ENCODE measurements at places on chromosomes 6 and 20.
A peak's percentile ranks its signal among the peaks of the same experiment; 100 is the strongest.

GRCh38 chr6:69007781-69008180 is 372.7 kb downstream of the ADGRB3 start:
- no peak for DNase-seq

DNA sequence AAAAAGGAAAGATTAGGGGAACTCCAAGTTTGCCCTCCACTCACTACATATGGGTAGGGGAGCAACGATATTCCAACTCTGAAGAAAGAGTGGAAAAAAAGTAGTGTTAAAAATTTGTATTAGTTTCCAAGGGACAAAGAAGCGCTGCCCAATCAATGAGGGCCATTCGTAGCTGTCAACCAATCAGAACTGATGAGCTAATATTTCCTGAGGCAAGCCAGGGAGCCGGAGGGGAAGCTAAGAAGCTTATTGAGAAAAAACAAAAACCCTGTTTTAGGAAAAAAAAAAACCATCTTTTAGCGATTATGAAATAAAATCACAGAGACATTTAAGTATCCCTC is 59.5 kb downstream of the TRIM38 start:
- DNase-seq: peak; percentile 92

DNA sequence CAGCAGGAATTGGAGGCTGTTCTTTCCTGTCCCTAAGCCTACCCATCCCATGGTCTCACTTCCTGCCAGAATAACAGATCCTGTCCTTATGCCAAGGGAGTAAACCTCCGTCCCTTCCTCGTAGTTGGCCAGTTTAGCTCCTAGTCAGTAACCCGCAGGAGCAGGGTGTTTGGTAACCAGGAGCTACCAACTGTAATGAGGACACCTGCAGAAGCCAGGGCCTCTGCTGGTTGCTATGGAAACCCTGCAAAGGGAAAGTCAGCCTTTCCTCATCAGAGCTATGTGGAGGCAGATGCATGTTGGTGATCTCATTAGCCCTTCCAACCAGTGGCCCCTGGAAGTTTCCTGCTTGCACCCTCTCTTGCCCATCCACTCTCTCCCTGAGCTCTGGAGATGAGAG is 368.2 kb upstream of the SULF2 start:
- DNase-seq: peak; percentile 16

GRCh38 chr6:139871803-139872510 is 497.5 kb upstream of the CITED2 start:
- DNase-seq: no peak

GRCh38 chr6:9937031-9937763 is 477.7 kb downstream of the TFAP2A start:
- no peak for DNase-seq

DNA sequence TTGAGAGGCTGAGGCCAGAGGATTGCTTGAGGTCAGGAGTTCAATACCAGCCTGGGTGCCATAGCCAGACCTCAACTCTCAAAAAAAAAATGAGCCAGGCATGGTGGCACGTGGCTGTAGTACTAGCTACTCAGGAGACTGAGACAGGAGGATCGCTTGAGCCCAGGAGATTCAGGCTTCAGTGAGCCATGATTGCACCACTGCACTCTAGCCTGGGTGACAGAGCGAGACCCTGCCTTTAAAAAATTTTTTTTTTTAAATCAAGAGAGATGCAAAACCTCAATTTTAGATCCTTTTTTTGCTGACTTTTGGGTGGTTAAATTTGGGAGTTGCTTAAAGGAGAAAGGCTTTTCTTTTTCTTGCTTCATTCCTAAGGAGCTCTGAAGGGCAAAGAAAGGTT is 70.9 kb downstream of the DHX35 start:
- DNase-seq: no peak

DNA sequence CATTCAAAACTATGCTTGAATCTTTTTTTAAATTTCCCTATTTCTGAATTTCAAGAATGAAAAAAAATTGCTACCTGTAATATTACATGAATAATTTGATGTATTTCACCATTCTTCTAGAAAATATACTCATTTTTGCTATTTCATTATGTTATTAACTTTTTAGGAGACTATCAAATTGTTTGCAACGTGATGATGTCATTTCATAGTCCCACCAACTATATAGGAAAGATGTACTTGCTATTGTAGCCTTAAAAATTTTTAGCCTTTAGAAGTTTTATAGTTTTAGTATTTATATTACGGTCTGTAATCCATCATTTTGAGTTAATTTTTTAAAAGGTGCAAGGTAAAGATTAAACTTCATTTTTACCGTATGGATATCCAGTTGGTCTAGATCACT is 81.4 kb upstream of the AHI1 start:
- DNase-seq: no peak

DNA sequence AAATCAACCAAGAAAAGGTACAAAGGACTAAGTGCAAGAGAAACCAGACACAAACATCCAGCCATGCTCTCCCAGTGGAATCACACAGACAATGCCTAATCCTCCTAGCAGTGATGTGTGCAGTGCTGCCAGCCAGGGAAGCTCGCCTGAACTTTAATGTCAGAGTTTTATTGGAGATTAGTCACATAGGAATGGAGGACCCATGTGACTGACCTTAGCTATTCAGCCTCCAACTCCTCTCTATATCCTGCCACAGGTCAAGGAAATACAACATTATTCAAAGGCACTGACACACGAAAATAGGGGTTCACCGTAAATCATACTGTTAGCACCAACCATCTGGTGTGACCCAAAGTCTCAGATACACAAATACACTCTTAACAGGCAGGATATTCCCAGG is 684.6 kb downstream of the DOK5 start:
- no peak for DNase-seq

DNA sequence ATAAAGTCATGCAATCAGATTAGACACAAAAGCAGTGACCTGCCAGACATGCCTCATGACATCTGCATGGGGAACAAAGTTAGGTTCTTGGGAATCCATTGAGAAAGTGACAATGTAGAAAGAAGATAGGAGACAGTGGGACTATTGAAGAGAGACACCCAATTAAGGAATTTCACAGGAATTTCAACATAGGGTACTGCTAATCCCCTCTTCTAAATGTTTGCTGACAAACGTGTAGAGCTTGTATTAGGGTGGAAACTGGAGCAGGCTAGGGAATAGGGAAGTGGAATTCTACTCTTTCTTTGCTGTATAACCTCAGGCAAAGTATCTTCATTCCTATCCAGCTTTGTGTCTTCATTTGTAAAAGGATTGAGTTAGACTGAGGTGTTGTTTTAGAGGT is 409.4 kb upstream of the SASH1 start:
- DNase-seq: no peak

- DNase-seq: peak; percentile 26
Measured at GRCh38 chr6:139433631-139434419, 59.4 kb upstream of the CITED2 start.

- no peak for DNase-seq
Measured at GRCh38 chr20:54140067-54140466, 33.7 kb downstream of the CYP24A1 start.

GRCh38 chr20:57060407-57061050 is 205.9 kb downstream of the BMP7 start:
- no peak for DNase-seq

DNA sequence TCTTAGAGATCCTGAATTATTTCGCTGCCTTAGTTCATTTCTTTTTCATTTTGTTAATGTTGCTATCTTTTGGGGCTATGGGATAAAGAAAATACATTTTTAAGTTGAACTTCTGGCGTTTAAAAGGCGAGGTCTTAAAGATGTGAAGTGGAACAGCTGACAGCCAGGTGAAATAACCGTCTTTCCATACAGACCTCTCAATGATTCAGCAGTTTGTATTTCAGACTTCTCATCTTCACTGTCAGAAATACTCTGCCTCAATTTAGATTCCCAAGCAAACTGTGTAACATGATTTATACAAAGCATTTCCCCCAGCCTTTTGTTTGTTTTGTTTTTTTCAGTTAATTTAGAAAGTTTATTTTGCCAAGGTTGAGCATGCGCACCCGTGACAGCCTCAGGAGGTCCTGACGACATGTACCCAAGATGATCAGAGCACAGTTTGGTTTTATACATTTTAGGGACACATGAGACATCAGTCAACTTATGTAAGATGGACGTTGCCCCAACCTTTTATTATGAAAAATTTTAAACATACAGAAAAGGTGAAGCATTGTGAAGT is 40.0 kb downstream of the SLC9A8 start:
- peak; percentile 46 for DNase-seq

- DNase-seq: no peak
Measured at GRCh38 chr6:168709991-168710390, 269.0 kb downstream of the SMOC2 start.

- DNase-seq: no peak
Measured at GRCh38 chr20:48818481-48818987, 9.3 kb downstream of the PREX1 start.

- no peak for DNase-seq
Measured at GRCh38 chr6:101181006-101181405, 212.5 kb upstream of the GRIK2 start.

- DNase-seq: no peak
Measured at GRCh38 chr6:905556-905955, 212.6 kb upstream of the EXOC2 start.

DNA sequence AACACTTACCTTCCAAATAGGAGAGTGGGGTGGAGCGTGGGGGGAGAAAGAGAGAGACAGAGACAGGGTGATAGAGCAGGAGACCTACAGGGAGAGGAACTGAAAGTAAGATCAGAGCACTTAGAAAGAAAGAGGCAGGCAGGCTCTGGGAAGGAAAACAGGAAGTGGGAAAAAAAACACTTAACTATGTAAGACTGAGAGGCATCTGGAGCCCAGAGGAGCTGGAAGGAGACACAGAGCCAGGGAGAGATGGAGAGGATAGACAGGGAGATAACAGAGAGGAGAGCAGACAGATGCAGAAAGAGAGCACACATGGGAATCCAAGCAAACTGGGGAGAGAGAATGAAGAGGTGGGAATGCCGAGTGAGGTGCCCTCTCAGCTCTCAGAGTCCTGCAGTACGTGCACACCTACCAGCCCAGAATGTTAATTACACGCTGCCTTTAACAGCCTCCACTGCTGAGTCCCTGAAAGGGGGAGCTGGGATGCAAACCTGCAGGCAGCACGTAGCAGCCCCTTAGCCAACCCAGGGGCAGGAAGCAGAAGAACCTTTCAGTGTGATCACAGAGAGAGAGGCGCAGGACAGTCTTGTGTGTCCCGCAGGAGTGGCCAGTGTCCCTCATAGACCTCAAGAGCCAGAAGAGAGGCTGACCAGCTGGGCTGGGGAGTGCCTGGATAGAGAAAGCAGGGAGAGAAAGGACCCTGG is 132.7 kb upstream of the LRFN2 start:
- DNase-seq: peak; percentile 57

- peak; percentile 82 for DNase-seq
Measured at GRCh38 chr6:148868314-148868713, 121.5 kb downstream of the UST start.

- no peak for DNase-seq
Measured at GRCh38 chr6:71766796-71767195, 119.6 kb upstream of the RIMS1 start.

DNA sequence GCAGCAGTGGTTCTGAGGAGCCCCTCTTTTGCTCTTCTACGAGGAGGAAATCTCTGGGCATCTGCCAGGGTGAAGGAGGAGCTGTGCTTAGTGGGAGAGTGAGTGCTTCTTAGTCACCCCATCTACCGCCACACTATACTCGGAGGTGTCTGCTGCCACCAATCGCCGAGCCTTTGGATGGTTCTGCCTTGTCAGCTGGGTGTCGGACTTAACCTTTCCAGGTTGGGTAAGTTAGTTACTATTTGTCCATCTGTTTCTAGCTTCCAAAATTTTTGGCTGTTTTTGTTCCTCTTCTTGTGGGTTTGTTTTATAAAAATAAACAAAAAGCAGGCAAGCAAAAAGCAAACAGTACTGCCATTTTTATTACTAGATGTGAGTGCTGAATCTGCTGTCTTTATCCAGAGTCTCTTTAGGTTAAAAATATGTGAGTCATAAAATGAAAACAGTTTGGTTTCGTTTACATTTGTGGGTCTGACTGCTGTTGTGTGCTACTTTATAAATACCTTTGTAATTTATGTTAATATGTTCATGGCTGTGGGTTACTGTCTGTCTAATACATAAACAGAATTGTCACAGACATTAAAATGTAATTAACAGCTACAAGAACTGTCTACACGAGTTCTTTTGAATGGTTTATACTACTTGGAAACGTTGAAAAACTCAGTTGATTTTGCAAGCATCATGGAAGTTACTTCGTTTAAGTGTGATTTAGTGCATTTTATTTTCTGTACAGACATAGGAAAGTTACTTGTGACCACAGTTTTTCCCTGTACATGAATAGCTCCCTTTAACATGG is 89.2 kb downstream of the ARID1B start:
- DNase-seq: peak; percentile 62

GRCh38 chr6:14799928-14800327 is 445.9 kb upstream of the JARID2 start:
- peak; percentile 91 for DNase-seq

DNA sequence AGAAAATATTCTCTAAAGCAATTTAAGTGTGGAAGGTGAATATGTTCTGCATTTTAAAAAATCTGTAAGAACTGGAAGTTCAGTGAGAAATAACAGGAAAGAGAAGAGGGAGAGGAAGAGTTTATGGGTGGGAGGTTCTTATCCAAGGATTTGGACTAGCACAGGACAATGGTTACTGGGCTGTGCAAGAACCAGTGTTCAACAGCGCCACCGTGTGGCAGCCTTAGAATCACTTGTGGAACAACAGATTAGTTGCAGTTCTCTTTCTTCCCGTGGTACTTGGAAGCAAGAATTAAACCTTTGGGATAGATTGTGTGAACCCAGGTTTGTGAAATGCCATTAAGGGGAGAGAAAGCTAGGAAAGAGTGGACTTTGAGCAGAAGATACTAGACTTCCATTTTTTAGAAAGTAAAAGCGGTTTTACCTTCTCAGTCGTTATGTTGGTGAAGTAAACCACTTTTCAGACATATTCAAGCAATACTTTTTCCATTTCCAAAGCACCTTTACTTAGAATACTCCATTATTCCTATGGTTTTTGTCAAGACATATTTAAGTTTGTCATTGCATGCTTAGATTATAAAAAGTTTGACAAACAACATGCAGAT is 436.7 kb downstream of the RNF144B start:
- DNase-seq: peak; percentile 20

DNA sequence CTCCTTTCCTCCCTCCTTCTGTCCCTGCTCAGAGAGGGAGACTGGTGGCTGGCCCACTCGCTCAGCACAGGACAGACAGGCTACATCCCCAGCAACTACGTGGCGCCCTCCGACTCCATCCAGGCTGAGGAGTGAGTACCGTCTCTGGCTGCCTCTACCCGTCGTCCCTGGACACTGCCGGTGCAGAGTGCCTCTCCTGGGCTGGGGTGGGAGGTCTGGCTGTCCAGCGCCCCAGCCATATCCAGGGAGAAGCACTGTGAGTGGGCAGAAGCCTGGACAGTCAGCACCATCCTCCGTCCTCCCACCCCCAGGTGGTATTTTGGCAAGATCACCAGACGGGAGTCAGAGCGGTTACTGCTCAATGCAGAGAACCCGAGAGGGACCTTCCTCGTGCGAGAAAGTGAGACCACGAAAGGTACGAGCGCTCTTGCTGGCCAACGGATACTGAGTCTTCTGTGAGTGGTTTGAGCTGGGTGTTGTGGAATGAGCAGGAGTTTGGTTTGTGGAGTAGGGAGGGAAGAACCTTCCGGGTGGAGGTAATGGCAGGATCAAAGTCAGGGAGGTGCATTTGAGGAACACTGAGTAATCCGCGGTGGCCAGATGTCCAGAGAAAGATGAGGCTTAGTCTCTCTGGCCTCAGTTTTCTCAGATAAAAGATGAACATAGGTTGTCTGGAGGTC is 48.1 kb downstream of the SRC start:
- no peak for DNase-seq

- DNase-seq: no peak
Measured at GRCh38 chr20:24040896-24041459, 52.4 kb upstream of the GGTLC1 start.
